Left ventricle myocardium superior (tissue), 1 donor: ENCODE measurements at places on chromosomes 3 and 15. TPM values are rescaled to one million over a fixed set of nuclear protein-coding genes. Genes with fewer than 3 reads are reported as not detected.

- no peak for DNase-seq
These were observed 85.3 kb upstream of the LIMD1 start for GRCh38 chr3:45509038-45509767.

- no peak for DNase-seq
These were observed 9.9 kb downstream of the RBP1 start for GRCh38 chr3:139529662-139530061.

- no peak for DNase-seq
These were observed 2.4 kb downstream of the MUC4 start for GRCh38 chr3:195809291-195809785.

CSPG5 gene
- total RNA-seq = 0.59 TPM

TMEM202 gene
- not detected for total RNA-seq

RAB7A gene
- total RNA-seq = 250 TPM

POPDC2 gene
- total RNA-seq = 586 TPM

RIOX2 gene
- 11.1 TPM for total RNA-seq
